Kidney glomerular epithelial cell (primary cell): ENCODE measurements at places on chromosomes 12 and 14.

DNA sequence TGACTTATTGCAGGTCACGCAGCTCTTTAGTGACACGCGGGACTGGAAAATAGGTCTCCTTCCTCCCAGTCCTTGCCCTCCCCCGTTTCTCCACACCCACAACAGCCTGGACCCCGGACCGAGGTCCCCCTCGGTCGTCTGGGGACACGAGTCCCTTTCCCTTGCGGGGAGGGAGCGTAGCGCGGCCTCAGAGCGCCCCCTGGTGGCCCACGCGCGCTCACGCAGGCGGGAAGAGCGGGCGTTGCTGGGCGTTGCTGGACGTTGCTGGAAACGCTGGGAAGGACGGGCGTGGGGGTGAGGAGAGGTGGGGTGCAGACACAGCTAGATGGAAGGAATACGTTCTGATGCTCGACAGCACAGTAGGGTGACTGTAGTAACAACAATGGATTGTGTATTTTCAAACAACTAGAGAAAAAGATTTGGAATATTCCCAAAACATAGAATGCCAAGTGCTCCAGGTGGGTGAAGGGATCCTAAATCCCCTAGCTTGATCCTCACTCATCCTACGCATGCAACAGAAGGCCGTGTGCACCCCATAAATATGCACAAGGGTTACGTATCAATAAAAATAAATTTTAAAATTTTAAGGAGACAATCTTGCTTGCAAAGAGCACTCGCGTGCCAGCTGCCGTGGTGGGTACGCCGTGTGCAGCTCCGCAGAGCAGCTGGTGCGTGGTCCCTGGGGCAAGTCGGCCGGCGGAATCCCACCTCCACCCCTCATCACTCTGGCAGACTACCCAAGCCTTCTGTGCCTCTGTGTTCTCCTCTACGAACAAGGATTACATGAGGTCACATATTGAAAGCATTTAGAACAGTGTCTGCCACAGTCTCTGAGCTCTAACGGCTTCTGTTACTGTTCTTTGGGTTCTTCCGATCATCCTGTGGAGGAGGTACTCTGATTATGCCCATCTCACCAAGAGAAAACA, 87.4 kb downstream of the B4GALNT3 start:
- peak; percentile 23 for DNase-seq

DNA sequence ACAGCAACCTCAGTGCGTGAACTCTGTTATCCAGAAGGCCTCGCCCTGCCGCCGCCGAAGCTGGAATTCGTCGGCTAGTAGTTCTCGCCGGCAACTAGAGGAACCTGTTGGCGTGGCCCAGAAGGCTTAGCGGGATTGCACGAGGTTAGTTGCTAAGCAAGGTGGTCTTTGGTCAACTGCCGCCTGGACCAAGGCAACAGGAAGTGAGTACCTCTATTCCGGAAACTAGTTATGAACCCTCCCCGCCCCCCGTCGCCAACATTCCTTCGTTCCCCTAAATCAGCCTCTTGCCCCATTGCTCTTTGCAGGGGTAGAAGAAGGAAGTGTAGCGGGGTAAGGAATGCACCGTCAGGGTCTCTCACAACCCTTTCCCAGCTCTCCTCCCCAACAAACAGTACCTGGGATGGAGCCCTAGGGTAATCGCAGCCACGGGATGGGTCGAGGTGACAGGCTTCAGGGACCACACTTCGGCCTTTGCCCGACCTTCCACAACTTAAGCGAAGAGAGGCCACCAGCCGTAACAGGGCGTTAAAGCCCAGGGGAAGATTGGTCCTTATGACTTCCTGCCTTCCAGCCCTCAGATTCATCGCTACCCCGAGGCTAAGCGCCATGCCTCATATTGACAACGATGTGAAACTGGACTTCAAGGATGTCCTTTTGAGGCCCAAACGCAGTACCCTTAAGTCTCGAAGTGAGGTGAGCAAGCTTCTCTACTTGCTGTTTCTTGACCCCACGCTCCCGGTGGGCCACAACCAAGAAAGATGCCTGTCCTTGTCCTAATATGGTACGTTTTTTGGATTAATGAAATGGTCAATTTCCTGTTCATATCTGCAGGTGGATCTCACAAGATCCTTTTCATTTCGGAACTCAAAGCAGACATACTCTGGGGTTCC, at the start of gene GMPR2:
Gene GMPR2 (plus strand): TSS at position 285 of the 893 bp plus-strand sequence. CDS start 325 bp downstream, at position 610.
- DNase-seq, result peak; percentile 79

DNA sequence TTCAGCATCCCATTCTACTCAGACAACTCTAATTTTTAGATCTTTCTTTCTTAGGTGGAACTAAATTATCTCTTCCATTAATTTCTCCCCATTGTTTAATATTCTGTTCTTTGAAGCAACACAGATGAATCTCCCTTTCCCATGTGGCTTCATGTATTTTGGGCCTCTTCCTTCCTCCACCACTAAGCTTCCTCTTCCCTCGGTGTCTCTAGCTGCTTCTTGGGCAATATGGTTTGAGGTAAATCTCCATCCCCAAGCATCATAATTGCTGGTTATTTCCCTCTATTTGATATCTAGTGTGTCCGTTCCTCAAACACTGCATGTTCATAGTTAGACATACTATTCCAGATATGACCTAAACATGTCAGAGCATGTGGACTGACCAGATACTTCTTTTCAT, 119.2 kb downstream of the PELI2 start:
- no peak for DNase-seq

GRCh38 chr12:91630596-91631293, 448.1 kb upstream of the DCN start:
- no peak for DNase-seq

GRCh38 chr14:33118668-33119067, 180.0 kb downstream of the NPAS3 start:
- DNase-seq, result no peak

GRCh38 chr12:115897729-115898128, 379.8 kb downstream of the MED13L start:
- no peak for DNase-seq

DNA sequence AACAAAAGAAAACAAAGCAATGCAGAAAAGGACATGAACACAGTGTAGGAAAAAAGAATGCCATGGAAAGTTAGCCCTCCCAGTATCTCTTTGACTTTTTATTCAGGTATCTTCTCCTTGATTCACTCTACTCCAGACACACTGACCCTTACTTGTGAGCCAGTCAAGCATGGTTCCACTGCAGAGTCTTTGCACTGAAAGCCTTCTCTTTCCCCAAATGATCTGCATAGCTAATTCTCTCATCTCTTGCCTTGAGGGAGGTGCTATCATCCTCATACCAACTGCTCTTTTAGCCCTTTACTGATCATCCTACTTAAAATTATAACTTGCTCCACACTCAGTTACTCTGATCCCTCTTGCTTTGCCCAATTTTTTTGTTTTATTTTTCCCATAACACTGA, 101.2 kb upstream of the SLC16A7 start:
- no peak for DNase-seq

DNA sequence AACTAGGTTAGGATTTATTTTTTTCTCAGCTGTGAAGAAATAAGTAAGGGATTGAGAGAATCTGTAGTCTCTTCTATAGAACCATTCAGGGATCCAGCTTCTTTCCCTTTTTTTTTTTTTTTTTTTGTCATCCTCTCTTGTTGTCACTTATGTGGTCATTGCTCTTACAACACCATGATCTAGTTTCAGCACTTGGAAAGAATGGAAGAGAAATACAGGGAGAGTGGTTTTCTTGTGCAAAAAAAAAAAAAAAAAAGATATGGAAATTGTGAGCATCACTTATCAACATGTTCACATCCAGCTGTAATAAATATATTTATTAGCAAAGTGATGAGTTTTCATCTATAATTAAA, 599.3 kb downstream of the SLC6A15 start:
- DNase-seq, result no peak

- DNase-seq, result no peak
These were observed 122.6 kb downstream of the RAD51B start for GRCh38 chr14:67942080-67942710.

DNA sequence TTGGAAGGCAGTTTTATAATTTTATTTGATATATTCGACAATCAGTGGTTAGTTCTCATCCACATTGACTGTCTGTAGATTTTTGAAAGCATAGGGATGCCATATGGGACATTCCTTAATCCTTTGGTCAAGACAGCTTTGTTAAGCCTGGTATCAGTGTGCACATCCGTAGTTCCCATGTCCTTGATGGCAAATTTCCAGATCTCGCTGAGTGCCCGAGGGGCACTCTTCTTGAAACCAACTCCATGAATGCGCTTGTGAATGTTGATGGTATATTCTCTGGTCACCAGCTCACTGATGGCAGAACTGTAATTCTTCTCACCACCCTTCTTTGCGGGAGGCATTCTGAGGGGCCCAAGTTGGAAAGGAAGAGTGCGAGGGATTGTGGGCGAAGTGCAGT, 6.1 kb upstream of the DENND5B start:
- DNase-seq, result no peak

DNA sequence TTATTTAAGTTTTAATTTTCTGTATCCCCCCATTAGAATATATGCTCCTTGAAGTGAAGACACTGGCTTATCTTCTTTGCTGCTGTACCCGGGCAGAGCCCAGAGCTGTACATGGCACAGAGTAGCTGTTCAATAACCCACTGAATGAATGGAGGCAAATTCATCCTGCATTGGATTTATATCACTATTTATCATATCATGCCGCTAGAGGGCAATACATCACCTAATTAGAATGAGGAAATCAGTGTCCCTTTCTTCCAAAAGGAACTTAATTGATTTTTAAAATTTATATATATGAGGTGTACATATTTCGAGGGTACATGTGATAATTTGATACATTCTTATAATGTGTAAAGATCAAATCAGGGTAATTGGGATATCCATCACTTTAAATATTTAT, 89.2 kb upstream of the TMEM260 start:
- peak; percentile 9 for DNase-seq
